ENCODE measurements at places on chromosomes 2 and 18.
A peak's percentile ranks its signal among the peaks of the same experiment; 100 is the strongest.

DNA sequence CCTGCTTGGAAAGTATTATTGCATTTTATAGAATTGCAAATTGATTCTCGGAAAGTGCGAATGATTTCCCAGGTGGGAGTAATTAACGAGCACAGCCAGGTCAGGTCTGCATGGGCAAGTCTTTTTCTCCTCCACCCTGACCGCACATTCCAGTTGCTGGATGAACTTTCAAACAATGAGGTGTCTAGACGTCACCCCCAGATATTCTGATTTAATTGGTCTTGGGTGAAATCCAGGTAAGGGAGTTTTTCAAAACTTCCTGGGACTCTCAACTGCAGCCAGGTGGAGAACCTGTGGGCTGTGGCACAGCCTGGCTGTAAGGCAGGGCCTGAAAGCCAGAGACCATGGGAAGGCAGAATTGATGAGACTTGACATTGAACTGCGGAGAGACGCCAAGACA, 15.9 kb upstream of the RNF152 start:
- DNase-seq = no peak

- no peak for DNase-seq
Observed at GRCh38 chr2:25375989-25376545, 34.3 kb upstream of the DNMT3A start.

- no peak for DNase-seq
Observed at GRCh38 chr2:11311543-11311942, 32.9 kb downstream of the ROCK2 start.

DNA sequence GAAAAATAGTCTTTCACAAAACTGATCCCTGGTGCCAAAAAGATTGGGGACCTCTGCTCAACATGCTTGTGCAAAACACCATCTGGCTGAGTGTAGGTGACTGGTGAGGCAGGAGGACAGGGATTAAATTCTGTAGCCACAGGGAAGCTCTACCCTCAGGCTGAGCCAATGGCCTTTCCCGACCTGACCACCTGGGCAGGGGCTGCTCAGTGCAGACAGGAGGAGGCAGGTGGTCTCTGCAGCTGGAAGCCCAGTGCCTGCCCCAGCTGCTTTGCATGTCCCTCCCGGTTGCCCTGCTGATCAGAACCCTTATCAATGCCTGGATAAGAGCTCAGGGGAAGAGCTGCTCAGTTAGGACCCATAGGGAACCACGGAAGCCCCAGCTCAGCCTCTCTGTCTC, 235.3 kb downstream of the ANKRD36 start:
- DNase-seq = no peak

DNA sequence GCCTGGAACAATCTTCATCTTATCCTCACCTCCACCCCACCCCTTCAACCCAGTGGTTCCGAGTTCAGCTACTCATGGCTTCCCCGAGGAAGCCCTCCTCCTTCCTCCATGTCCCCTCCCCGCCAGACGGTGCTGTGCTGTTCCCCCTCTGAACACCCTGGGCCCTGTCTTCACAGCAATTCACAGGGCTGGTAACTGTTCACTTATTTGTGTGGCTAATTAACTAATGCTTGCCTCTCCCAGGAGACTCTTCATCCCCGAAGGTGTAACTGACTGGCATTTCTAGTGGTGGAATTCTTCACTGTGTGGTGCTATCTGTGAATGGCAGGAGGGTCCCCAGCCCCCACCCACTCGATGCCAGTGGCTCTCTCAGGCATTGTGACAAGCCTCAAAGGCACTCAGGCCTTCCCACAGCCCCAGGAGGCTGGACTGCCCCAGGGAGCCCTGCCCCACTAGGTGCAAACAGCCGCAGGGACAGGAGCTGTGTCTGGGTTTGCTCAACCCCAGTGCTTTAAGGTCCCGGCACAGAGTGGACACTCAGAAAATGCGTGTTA, 133.7 kb upstream of the ID2 start:
- no peak for DNase-seq

GRCh38 chr2:159897081-159897480, 99.1 kb upstream of the CD302 start:
- no peak for DNase-seq

GRCh38 chr2:197254776-197255530, 55.6 kb downstream of the ANKRD44 start:
- no peak for DNase-seq

DNA sequence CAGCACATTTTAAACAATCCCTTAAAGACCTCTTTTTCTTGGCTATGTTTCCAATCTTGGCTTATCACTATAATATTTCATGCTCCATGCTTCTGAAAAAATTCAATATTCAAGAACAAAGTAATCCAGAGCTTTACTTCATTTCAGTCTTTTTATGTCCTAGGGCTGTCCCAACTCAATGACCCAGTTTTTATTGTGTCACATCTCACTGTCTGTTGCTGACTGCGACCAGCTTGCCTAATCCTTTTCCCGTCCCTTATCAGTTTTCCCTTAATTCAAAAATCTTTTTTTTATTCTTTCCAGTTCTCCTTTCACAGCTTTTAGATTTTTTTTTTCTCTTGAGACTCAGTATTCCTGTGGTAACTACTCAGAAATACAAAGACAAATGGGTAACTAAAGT, 10.2 kb downstream of the TMEM17 start:
- no peak for DNase-seq

GRCh38 chr2:142174176-142174575, 43.4 kb upstream of the LRP1B start:
- no peak for DNase-seq

GRCh38 chr2:19460761-19461160, 102.3 kb upstream of the OSR1 start:
- DNase-seq = no peak

DNA sequence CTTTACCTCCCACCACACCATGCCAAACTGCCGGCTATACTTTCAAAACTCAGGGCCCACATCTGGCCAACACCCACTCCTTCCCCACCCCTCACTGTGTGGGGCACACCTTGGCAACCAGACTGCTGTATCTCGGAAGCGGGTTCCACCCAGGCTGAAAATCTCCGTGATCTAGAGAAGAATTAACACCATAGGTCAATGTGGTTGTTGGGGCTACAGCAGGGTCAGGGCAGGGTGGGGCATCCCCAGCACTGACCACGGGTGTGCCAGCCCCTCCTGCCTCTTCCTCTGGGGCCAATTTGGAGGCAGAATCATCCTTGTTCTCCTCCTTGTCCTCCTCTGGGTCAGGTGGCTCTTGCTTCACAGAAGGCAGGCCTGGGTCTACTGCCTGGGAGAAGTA, 6.3 kb upstream of the CFAP53 start:
- no peak for DNase-seq

DNA sequence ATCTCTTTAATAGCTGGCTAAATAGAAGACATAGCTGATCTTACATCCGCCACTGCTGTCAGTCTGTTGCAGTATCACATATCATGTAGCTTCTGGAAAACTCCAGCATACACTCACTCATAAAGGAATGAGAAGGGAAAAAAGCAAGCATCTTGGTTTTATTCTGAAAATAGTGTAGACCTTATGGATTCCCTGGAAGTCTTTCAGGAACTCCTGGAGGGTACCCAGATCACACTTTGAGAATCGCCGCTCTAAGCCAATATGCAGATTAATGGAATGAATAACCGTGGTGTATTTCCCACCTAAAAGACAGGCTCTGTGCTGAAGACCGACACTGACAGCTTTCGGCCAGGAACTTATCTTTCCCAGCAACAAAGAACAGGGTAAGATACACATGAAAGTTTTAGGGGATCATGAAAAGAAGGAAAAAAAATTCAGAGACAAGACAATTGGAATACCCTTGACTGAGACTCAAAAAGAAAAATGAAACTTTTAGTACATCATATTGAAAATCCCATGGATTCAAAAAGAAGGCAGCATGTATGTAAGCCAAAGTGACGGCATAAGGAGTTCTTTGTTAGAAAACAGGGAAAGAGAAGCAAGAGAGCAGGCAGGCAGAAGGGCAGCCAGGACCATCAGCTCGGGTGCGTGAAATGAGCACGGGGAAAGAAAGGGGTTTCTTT, 56.4 kb upstream of the SEC11C start:
- no peak for DNase-seq

- DNase-seq = no peak
Observed at GRCh38 chr2:134246154-134246874, 7.6 kb upstream of the MGAT5 start.

- DNase-seq = peak; percentile 84
Observed at GRCh38 chr2:127408004-127408806, 10.0 kb upstream of the PROC start.

DNA sequence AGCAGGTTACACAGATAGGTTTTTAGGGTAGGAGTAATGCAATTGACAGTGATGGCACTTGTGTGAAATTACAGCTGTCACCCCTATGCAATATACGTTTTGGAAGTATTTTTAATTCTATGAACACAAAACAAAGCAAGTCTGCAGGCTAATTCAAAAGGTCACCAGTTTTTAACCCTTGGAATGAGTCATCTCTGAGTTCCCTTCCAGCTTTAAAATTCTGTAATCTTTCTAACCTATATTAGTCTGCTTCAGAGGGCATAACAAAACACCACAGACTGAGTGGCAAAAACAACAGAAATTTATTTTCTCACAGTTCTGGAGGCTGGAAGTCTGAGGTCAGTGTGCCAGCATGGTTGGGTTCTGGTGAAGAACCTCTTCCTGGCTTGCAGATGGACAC, 596.9 kb upstream of the HNMT start:
- no peak for DNase-seq

DNA sequence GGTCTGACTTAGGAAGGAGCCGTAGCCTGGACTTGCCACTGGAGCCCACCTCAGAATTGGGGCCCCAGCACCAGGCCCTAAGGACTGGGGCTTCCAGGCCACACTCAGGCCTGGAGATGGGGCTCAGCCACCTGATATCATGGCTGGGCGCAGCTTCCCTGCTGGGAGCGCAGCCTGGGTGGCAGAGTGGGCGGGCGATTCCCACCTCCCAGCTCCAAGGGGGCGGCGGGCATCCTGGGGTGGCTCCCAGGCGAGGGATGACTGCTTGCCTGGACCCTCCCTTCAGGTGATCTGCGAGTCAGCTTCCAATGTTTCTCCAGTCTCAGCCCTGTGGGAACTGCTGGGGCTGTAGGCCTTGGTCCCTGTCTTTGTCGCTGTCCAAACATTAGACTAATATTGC, 20.1 kb downstream of the GPR35 start:
- no peak for DNase-seq

GRCh38 chr2:130338793-130339345, 3.8 kb upstream of the IMP4 start:
- DNase-seq = no peak

DNA sequence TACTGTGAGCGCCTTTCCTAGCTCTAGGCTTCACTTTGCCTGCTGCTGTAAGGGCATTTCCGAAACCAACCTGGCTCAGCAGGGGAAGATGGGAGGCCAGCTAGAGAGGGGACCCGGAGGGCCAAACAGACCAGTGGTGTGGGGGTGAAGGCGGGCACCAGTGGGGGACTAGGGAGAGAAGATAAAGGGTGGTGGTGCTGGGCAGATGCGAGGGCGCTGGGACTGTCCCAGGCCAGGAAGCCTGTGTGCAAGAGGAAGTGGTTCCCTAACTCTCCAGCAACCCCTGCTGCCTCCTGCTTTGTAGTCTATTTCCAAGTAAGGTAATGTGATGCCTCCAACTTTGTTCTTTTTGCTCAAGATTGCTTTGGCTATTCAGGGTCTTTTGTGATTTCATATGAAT, 73.1 kb downstream of the DNAH7 start:
- DNase-seq = no peak

- no peak for DNase-seq
Observed at GRCh38 chr2:171754254-171754939, 67.1 kb downstream of the DYNC1I2 start.

DNA sequence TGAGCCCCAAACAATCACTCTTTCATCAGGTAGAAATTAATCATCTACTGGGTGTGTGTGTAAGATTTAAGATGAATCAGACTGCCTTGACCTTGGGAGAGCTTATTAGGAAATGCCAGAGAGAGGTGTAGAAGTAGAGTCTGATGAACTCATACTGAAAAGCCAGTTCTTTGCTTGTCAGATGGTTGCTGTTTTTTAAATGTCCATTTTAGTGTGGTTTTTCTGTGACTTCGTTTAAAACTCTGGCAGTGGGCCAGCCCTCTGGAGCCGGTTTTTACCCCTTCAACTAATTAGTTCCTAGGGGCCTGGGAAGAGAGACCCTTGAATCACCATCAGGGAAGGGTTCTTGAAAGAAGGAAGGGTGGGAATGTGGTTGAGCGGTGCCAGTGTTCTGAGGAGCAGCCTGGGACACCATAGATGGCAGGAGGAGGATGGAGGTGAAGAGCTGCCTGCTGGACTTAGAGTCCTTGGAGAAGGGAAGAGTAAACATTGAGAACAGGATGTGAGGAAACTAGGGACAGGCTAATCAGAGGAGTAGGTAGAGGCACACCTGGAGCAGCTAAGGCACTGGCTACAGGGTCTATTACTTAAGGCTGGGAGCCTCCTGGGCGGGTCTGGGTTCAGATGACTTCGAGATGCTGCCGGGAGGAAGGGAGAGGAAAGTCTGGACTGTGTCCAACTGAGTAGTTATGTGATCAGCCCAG, 66.1 kb downstream of the LRRFIP1 start:
- no peak for DNase-seq

- no peak for DNase-seq
Observed at GRCh38 chr18:9704233-9705118, 3.6 kb upstream of the RAB31 start.

GRCh38 chr2:111005821-111006220, 114.9 kb upstream of the BCL2L11 start:
- no peak for DNase-seq

DNA sequence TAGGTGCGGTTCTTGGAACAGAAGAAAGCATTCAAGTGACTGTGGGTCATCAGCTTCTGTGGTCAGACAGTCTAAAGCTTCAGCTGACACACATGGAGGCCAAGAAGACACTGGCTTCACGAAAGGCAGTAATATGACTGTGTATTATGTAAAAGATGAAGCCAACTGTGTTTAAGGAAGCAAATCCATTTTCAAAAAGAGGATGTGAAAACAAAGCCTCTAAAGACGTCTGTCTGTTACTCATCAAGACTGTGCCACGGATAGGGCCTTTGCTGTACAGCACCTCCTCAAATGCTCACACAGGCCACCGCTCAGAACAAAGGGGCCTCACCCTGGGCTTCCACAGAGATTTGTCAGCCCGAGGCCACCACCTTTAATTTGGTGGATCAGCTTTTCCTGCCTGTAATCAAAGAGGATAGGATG, 21.1 kb upstream of the TMEM163 start:
- no peak for DNase-seq

- no peak for DNase-seq
Observed at GRCh38 chr2:42819160-42819559, 26.8 kb upstream of the HAAO start.

DNA sequence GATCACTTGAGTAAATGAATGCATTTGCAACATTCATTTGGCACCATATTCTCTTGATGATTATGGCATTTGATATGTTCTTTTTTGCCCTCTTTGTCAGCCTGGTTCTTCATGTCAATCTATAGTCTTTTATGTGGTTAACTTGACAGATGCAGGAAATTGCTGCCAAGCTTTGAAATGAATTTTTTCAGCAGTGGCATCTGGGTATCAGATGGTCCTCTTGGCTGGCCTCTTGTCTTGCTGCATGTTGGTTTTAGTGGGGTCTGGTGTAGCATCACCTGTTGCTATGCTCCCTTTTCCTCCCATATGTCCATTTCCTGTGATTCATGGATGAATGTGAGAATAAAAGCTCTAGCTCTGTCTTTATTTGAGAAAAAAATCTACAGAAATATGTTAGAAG, 119.9 kb downstream of the DPP4 start:
- DNase-seq = no peak

Data from activated CD8-positive, alpha-beta memory T cell treated with anti-CD3 and anti-CD28 coated beads for 4 hours (primary cell).